ENCODE measurements at places on chromosomes 1 and 21.
A peak's percentile ranks its signal among the peaks of the same experiment; 100 is the strongest.

DNA sequence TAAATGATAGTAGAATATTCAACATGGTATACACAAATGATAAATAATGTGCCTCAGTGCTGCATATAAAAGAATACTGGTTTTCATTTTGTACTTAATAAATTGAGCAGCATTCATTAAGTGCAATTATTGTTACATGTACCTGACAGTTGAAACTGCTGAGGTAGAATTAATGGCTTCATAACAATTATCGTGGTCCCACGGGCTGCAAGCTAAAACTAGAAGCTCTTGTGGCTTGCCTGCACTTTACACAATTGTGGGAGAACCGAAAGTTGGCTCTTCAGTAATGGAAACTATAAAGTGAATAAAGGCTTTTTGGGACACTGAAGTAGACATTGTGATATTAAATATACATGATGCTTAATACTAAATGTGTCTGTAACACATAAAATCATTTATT lies 23.2 kb downstream of the INSL5 start:
- DNase-seq, result no peak

DNA sequence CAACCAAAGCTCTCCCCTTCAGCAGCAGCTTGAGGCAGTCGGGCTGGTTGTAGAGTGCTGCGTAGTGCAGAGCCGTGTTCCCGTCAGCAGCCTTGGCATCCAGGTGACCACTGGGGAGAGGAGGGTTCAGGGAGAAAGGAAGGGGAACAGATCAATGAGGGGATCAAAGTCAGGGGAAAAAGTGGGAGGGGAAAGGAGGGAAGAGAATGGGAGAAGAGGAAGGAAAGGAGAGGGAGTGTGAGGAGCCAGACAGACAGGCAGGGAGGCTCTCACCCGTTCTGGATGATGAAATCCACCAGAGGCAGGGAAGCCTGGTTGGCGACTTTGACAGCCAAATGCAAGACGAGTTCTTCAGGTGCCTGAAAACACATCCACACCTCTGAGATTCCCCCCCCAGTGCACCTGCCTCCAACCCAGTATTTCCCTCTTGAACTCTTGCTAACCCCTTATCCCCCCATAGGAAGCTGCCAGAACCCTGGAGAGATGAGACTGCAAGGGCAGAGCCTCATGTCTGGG lies 9.8 kb upstream of the TCEA3 start:
- DNase-seq, result no peak

- no peak for DNase-seq
Observed at GRCh38 chr1:47854552-47855144, 142.5 kb downstream of the TRABD2B start.

DNA sequence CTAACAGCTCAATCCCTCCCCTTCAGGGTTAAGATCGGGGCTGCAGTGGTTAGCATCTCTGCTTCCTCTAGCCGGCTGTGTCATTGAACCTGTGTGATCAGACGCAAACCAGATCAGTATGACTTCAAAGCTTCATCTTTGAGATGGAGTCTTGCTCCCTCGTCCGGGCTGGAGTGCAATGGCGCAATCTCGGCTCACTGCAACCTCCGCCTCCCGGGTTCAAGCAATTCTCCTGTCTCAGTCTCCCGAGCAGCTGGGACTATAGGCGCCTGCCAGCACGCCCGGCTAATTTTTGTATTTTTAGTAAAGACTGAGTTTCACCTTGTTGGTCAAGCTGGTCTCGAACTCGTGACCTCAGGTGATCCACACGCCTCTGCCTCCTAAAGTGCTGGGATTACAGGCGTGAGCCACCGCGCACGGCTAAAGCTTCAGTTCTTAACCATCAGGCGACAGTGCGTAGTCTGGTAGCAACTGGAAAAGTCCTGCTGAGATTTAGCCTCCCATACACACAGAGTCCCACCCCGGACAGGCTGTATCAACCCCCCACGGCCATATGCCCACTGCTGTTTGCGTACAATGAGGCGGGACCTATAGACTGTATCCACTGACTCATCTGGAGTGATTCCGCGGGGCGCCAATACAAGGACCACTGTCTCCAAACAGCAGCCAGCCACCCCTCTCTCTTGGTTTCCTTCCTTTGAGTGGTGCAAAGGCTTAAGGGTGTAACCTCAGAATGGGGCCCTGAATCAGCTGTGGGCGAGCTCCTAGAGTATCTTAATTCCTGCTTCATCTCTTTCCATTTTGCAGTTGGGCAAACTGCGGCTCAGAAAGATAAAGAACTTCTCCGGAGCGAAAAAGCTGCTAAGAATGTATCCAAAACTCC lies 23.3 kb downstream of the CELA3A start:
- DNase-seq, result peak; percentile 85

- no peak for DNase-seq
Observed at GRCh38 chr1:160474392-160475242, 48.4 kb downstream of the SLAMF6 start.

GRCh38 chr1:226104671-226105121 lies 42.2 kb downstream of the H3-3A start:
- DNase-seq, result no peak

DNA sequence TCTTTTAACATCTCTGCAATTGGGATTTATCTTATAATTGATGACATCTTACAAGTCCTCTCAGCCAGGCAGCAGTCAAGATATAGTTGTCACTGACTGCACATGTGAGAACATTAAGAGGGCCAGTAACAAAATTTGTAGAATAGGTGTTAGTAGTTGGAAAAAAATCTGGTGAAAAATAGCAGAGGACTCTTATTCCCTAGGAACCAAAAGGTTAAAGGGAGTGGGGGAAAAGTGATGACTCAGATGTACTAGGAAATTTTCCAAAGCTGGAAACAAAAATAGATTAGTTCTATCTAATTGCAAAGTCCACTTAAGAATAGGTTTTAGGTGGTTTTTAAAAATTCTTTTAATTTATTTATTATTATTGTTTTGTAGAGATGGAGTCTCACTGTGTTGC lies 3.6 kb downstream of the NUP210L start:
- DNase-seq, result no peak

DNA sequence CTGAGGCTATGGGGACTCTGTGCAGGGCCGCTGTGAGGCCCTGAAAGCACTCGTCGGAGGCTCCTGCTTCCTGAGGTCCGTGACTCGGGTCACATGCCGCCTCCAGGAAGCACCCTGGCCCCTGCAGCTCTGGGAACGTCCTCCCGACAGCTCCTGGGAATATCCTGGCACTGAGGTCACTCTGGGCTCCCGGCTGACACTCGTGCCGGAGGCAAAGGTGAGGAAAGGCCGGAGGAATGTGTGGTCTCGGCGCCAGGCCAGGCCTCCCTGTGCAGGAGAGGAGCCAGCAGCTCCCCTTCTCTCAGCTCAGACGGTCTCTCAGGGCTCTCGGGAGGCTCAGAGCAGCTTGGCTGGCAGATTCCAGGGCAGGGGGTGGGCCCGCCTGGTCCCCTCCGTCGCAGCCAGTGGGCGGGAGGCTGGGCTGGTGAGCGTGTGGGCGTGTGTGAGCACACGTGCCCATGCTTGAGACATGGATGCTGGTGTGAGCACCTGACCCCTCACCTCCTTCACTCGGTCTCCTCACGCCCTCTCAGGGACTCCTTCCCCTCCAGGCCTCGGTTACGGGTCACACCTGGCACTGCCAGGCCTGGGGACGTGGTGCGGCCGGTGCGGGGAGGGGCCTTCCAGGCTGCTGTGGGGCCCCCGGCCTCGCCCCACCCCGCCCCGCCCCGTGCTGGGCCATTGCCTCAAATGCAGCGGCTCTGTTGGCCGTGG lies 5.5 kb upstream of the RNF223 start:
- no peak for DNase-seq

- no peak for DNase-seq
Observed at GRCh38 chr1:160702100-160702499, 9.5 kb downstream of the CD48 start.

- DNase-seq, result no peak
Observed at GRCh38 chr1:205986861-205987260, 16.3 kb downstream of the RAB7B start.

GRCh38 chr1:6007318-6008083 lies 15.3 kb upstream of the NPHP4 start:
- DNase-seq, result no peak

- DNase-seq, result no peak
Observed at GRCh38 chr1:228940526-228940925, 205.2 kb downstream of the RHOU start.

DNA sequence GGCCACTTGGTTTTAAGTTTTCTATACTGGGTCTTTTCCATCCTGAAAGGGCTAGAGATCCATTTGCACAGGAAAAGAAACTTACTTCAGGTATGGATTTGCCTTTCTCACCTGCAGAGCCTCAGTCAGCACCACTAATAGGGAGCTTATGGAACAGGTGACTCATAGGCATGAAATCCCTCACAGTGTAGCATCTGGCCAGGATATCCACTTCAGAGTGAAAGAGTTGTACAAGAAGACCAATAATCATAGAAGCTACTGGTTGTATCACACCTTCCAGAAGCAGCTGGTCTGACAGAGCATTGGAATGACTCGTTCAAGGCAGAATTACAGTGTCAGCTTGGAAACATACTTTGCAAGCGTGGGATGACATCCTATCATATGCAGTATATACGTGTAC lies 26.3 kb upstream of the SYT14 start:
- DNase-seq, result no peak

DNA sequence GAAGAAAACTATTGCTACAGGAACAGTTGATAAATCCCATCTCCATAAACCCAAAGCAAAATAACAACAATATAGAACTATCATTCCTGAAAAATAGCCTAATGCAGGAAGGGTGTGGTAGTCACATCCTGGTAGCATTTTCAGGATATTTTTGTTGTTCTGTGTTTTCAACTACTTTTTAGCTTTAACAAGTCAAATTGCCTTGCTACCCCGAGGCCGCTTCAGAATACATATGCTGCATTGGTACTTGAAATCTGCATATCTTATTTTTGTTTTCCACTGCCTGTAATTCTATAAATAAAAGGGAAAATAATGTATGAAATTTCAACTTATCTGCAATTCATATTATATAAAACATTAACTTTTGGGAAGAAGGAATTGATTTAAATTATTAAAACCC lies 36.8 kb upstream of the SYT14 start:
- DNase-seq, result no peak

DNA sequence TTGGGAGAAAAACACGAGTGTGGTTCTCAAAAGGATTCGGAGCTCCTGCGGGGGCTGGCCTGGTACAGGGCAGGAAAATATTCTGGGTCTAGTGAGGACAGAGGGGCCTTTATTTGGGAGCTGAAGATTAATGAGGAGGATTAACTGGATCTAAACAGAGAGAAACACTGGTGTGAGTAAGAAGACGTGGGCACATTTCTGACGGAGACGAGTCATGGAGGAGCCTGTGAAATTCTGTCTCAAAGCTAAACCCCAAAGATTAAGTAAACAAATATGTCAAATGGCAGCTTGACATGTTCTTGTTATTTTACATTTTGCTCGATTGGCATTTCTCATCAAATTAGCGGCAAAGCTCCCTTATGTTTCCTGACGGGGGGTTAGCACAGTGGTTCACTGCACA lies 12.8 kb downstream of the PROK1 start:
- DNase-seq, result no peak

- no peak for DNase-seq
Observed at GRCh38 chr1:66282343-66282852, 251.6 kb upstream of the SGIP1 start.

DNA sequence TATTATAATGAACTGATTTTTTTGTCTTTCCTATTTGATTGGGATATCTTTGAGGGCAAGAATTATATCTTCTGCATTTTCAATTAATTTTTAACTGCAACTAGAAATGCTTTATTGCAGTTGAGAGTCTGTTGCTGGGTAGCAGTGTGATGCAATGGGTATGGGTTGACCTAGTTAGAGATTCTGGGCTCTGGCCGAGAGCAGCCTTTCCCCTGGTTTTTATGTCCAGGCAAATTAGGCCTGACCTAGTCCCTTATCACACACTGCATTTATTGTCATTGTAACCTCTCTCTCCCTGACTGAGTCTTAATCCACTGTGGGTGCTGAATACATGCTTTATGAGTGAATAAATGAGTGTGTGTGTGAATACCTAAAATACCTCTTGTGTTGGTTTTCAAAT lies 206.4 kb upstream of the PTGFR start:
- no peak for DNase-seq

DNA sequence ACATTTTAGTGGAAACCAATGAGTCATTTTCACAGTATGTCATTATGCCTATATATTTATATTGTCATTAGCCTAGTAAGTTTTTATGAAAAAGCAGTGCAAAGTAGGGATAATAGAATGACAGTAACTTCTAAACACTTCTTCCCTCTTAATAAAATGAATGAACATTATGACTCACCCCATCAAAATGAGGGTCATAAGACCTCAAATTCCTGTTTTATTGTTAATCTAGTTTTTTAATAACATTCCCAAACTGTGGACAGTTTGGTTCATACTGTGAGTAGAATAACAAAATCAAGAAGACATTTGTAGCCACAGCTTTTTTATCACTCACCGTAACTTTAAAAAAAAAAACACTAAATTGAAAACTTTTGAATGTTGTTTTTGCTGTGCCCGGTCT lies 160.5 kb downstream of the LRRC40 start:
- DNase-seq, result no peak

DNA sequence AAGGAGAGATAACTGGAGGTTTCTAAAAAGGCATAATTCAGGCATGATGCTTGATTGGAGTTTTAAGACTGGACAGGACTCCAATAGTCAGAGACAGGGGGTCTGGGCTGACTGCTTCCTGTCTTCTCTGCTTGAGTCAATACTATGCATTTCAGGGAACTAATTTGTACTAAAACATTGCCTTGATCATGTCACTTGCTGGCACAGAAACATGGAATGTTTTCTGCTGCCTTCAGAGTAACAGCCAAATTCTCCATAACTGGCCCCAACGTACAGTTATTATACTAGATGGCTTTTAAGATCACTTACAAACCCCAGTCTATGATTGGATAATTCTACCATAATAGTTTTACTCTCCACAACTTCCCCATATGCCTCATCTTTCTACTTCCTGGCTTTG lies 247.0 kb downstream of the DNM3 start:
- no peak for DNase-seq

DNA sequence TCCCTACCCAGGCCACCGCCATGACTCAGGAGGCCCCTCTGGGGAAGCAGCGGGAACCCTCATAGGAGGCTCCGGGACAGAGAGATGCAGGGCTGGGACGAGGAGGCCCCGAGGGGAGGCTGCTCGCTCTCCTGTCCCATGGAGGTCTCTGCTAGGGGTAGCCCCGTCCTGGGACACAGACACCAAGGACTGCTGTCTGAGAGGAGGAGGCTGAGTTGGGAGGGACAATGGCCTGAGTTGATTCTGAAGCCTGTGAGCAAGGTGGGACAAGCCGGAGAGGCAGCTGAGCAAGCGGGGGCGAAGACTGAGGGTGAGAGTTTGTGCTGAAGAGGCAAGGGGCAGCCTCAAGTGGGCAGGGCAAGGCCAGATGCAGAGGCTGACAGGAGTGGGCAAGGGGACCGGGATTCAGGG lies 17.4 kb downstream of the SLC27A3 start:
- no peak for DNase-seq

- no peak for DNase-seq
Observed at GRCh38 chr1:20093940-20094391, 24.0 kb downstream of the PLA2G5 start.

- no peak for DNase-seq
Observed at GRCh38 chr1:115107516-115108260, 18.4 kb upstream of the TSPAN2 start.

DNA sequence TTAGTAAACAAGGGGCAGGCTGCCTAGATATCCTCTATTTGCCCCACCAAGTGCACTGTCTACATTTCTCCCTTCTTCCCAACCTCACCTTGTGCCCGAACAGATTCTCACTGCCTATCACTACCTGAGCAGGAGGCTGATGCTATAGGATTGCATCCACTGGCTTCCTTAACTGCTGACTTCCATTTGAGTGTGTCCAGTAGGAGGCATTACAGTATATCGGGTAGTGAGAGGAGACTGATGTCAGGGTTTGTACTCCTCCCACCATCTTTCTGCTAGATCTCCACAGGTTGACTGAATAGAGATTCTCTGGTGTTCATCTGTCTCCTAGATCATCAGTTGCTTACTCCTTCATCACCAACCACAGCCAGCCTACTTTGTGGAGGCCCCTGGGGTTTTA lies 796.3 kb downstream of the LRRIQ3 start:
- DNase-seq, result no peak

Measured in bone marrow (tissue), 2 donors.